ENCODE measurements at places on chromosomes 3 and 15.

DNA sequence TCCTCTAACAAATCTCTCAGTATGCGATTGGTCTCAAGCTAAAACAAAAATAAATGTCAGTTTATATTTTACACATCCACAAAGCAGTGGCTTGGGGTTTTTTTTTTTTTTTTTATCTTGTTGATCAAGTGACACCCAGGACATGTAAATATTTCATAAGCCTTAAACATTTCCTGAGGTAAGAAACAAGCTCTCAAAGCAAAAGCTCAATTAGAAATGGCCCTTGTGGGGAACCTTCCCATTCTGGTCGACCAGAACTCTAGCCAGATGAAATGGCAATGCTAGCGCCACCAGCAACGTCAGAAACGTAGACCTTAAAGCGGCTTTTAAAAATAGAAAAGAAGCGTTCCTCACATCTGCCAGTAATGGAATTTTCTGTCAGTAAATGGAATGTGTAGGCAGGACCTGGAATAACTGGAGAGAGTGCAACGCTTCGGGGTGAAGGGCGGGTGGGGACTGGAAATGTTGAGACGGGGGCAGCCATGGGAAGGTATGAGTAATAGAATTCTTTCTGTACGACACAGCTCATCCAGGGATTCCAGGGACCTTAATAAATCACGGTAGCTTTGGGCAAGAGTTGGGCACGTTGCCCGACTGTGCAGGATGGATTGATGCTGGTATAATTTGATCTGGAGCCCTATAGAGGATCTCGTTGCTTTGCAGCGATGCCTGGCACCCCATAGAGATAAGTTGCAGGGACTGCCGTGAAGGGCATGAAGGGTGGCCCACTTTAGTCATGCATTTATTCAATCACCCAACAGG lies 44.4 kb downstream of the BTD start:
- peak; percentile 74 for ATAC-seq

- no peak for ATAC-seq
Measured at GRCh38 chr15:85769182-85769900, 25.4 kb downstream of the KLHL25 start.

- ATAC-seq: no peak
Measured at GRCh38 chr3:104785947-104786346, 580.8 kb upstream of the ALCAM start.

- ATAC-seq: no peak
Measured at GRCh38 chr15:62334536-62334935, 169.5 kb upstream of the C2CD4B start.

DNA sequence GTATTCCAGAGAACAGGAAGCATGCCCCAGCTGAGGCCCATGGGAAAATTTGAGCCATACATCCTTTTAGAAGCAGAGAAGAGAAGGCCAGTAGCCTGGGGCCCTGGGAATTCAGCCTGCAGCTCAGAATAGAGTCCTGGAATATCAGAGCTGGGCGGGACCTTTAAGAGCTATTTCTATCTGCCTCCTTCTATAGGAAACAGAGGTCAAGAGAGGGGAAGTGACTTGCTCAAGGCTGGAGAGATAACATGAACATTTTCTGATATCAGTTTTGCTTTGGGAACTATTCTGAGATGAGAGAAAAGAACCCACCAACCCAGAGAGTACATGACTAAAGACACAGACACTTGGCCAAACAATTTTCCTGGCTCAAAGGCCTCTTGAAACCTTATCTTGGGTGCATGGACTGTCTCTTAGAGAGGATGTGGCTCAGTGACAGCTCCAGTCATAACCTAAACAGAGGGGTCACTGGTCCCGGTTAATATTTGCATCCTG lies 26.0 kb downstream of the MASP1 start:
- no peak for ATAC-seq

DNA sequence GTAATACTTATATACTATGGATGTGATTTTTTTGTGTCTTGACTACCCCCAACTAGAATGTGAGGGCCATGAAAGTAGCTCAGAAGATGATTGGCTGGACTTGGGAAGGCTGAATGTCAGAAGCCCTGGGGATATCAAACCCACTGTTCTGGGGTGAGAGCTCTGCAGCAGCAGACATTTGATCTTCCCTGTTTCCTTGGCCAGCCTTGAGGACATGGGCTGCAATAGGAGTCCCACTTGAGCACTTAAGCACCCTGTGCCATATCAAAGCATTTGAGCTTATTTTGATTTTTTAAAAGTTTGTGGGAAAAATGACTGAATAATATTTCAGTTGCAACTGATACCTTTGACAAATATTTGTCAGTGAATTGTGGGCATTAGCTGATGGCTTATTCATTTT lies 21.7 kb downstream of the GTF2E1 start:
- ATAC-seq: no peak

- ATAC-seq: no peak
Measured at GRCh38 chr3:53941950-53942349, 50.3 kb upstream of the SELENOK start.

DNA sequence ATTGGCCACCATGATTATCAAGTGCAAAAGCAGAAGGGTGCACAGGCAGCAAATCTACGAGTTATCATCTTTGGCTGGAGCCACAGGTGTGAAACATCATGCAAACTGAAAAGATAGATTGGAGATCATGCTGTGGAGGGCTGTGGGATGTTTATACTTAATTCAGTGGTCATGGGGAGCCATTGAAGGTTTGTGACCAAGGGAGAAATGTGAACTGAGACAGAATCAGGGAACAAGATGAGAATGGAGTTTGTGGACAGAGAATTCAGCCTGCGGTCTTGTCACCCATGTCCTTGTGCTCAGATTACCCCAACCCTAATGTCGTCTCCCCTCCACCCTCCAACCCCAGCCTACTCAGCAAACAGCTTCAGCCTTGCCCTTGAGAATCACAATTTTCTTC lies 62.9 kb upstream of the ACAN start:
- ATAC-seq: no peak

DNA sequence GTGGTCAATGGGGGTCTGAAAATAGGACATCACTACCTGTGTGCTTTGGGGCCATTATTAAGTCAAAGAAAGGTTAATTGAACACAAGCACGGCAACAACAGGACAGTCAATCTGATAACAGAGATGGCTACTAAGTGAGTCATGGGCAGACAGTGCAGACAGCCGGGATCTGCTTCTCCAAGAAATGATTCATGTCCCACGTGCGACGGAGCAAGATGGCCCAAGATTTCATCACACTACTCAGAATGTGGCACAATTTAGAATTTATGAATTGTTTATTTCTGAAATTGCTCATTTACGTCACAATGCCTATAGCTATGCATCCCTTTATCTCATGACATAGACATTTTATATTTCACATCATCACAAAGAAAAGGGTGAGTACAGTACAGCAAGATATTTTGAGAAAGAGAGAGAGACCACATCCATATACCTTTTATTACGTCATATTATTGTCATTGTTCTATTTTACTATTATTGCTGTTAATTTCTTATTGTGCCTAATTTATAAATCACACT lies 770.6 kb upstream of the NR2F2 start:
- ATAC-seq: peak; percentile 51

DNA sequence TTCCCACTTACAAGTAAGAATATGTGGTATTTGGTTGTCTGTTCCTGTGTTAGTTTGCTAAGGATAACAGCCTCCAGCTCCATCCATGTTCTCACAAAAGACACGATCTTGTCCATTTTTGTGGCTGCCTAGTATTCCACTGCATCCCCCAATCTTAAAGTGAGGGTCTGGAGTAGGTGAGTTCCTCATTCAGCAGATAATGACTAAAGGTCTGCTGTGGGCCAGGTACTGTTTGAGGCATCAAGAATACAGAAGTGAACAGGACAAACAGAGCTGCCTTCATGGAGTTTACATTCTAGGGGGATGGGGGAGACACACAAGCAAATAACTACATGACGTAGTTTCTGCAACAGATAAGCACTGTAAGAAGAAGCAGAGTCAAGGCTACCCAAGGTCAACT lies 24.3 kb downstream of the MKRN2OS start:
- ATAC-seq: no peak

GRCh38 chr15:33985751-33986150 lies 17.5 kb downstream of the CHRM5 start:
- ATAC-seq: no peak

DNA sequence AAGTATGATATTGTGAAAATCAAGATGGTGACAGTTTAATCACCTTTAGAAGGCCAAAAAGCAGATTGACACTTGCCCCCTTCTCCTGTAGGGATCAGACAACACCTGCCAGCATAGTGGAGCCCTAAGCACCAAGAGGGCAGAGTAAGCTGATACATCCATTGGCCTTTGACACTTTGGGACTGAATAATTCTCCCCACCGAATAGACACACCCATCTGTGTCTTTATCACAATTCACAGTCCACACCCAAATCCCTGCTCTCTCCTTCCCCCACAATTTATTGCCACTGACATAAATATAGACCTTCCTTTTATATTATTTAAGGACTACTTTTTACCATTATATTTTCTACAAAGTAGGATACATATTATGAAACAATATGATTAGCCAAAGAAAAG lies 3.1 kb upstream of the WDR49 start:
- ATAC-seq: no peak

DNA sequence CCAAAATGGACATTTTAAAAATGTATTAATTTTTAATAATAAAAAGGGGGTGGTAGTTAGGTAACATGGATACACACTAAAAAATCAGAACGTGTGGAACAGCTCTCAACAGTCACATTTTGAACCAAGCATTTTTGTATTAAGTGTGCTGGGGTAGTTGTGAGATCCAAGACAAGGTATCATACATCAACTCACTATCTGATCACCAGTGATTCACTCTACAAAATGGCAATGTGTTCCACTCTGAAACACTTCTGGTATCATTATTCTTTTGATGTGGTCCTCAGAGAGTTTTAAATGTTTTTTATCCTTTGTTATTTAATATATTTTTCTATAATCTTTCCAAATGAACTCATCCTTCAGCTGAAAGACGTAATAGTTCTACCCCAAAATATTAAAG lies 5.4 kb downstream of the HACL1 start:
- ATAC-seq: no peak

- ATAC-seq: peak; percentile 20
Measured at GRCh38 chr15:75738014-75738646, 25.5 kb upstream of the CSPG4 start.

- ATAC-seq: no peak
Measured at GRCh38 chr3:165624761-165625160, 212.5 kb downstream of the BCHE start.

GRCh38 chr3:66017591-66017990 lies 21.1 kb downstream of the MAGI1 start:
- ATAC-seq: no peak

GRCh38 chr15:79248183-79248582 lies 34.3 kb upstream of the ANKRD34C start:
- ATAC-seq: no peak

GRCh38 chr3:121958801-121959200 lies 63.2 kb downstream of the ILDR1 start:
- no peak for ATAC-seq

DNA sequence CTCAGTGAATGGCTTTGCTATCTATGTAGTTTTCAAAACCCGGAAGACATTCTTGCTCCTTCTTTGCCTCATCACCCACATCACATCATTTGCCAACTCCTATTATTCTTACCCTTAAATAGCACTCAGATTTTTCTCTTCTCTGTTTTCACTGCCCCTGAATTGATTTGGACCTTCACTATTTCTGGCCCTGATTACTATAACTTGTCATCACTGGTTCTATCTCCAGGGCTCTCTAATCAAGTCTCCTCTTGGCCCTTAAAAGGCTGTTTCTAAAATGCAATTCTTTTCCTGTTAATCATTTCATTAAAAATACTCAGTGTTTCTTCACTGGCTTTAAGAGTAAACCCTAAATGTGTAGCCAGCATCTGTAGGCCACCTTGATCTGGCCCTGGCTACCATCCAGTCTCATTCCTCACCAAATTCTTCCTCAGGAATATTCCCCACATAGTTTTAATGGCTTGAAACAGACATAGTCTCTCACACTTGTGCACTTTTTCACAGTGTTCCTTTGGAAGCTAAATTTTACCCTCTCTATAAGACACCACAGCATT lies 437.1 kb upstream of the CBLB start:
- no peak for ATAC-seq

DNA sequence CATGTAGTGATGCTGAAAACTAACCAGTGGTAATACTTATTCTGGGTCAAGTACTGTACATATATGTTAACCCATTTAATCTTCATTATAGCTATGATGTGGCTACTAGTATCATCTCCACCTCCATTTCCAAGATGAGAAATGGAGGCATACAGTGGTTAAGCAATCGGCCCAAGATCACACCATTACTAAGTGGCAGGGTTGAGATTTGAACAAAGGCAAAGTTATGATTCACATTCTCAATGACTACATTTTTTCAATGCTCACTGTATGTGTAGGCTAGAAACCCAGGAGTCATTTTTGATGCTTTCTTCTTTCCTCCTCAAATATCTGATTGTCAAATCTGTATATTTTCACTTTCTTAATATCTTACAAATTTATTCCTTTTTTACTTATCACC lies 30.2 kb downstream of the ABI3BP start:
- no peak for ATAC-seq

GRCh38 chr3:143287403-143287802 lies 167.8 kb downstream of the CHST2 start:
- no peak for ATAC-seq

GRCh38 chr3:38059591-38059990 lies 20.6 kb downstream of the DLEC1 start:
- ATAC-seq: no peak

DNA sequence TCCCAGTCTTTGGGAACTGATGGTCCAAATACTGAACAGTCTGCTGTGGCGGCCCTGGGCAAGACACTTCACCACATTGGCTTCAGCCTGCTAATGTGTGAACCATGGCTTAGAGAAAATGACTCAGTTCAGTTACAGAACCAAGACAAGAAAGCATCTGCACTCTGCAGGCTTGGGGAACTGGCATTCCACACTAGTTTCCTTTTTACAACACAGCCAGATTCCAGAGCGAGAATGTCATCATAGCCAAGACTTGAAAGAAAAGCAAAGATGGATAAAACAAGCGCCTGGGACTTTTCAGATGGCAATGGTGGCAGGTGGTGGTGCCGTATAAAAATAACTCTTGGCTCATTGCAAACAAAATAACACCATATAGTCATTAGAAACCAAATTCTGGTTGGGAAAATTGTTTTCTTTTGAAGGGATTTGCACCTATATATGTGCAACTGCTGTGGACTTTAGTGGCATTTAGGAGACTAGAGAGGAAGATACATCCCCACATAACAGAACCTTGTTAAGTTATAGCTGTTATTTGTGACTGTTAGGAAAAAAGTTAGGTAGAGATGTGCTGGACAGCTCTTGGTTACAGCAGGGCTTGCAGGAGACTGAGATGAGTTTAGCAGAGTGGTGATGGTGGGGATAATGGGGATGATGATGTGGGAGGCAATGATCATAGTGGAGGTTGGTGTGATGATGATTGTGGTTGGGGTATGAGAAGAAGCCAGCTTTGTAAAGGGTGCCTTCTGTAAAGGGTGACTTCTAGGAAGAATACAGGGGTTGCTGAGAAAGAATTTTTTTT lies 273.6 kb downstream of the THRB start:
- peak; percentile 93 for ATAC-seq

DNA sequence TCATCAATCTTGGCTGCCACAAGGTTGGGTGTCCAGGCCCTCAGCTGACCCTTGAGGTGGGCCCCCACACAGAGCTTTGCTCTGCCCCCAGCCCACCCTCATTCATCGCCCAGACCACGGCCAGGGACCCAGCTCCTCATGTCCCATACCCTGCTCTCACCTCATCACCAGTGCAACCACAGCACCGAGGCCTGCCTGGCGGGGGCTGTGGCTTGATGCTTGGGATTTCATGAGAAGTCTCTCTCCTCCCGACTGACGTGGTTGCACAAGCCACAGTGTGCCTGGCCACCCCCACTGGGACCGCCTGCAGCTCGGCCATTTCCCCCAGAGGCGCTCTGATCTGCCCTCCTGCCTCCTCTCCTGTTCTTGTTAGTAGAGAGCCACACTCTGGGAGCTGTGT lies 45.4 kb upstream of the MTMR10 start:
- ATAC-seq: no peak

GRCh38 chr3:125186261-125186787 lies 26.2 kb downstream of the SLC12A8 start:
- ATAC-seq: no peak

Data from gastroesophageal sphincter (tissue), 4 donors.